ENCODE measurements at places on chromosomes 4 and X. TPM values are rescaled to one million over a fixed set of nuclear protein-coding genes. Genes with fewer than 3 reads are reported as not detected.
A peak's percentile ranks its signal among the peaks of the same experiment; 100 is the strongest.

Gene ATP2B3
- 0.32 TPM for total RNA-seq

Gene CLGN
- total RNA-seq = 3.4 TPM

DNA sequence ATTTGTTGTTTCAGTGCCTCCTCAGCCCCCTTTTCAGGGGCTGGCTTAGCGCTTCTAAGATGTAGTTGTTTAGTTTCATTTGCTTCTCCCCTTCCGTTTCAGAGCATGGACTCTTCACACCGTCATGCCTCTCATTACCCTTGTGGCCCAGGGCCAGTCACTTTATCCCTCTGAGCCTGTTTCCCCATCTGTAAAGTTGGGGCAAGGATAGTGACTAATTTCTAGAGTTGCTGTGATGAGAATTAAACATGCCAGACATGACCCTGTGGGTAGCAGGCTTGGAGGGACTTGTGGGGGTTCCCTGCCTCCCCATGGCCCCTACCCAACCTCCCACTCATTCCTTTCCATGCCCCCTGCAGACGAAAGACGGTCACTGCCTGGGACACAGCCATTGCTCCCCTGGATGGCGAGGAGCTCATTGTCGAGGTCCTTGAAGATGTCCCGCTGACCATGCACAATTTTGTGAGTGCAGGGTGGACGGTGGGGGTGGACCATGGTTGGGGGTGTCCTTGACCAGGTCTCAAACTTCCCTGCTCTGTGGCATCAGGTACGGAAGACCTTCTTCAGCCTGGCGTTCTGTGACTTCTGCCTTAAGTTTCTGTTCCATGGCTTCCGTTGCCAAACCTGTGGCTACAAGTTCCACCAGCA, 3.6 kb downstream of the ARAF start:
- H3K36me3 ChIP-seq = peaks cover 32% of the 10 kb centered on the region
- DNase-seq = no peak
- no peak overlapping the region for H3K27ac ChIP-seq

DNA sequence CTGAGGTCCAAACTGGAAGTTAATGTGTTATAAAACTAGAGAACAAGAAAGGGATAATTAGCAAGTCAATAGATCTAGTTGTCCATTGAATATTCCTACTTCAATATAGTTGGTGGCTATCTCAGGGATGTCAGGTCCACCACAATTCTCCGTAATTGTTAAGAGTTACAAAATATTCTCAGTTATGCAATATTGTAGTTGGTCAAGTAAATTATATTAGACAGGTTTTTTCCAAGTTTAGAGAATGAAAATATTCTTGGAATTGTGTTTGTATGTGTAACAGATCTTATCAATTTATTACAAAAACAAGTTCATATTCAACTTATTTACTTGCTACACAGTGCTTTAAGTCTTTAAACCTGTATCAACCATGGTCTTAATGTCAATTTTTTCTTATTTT, 547.4 kb downstream of the SPRY1 start:
- peaks cover 7% of the 10 kb centered on the region for H3K4me1 ChIP-seq
- no peak for DNase-seq
- H3K27me3 ChIP-seq = no peaks in the 10 kb centered on the region
- no peak overlapping the region for H3K4me3 ChIP-seq

DNA sequence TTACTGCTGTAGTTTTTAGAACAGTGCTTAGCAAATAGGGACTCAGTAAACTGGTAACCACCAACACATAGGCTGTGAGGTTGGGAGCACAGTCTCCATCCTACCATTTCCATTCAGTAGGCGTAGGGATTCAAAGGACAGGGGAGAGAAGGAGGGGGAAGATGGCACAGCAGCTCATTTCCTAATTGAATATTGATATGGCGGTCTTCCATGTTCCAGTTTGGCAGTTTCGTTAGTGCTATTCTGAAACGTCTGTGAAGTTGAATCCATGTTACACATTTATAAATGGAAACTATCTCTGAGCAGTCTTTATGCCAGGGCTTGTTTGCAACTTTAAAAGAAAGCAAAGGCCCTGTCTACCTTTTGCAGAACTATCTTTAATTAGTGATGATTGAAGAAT, 105.5 kb downstream of the PARM1 start:
- no peaks in the 10 kb centered on the region for H3K27me3 ChIP-seq
- no peak overlapping the region for H3K27ac ChIP-seq
- no peak for DNase-seq
- peaks cover 6% of the 10 kb centered on the region for H3K4me1 ChIP-seq
- H3K36me3 ChIP-seq = no peaks in the 10 kb centered on the region
- H3K4me3 ChIP-seq = no peak overlapping the region

DNA sequence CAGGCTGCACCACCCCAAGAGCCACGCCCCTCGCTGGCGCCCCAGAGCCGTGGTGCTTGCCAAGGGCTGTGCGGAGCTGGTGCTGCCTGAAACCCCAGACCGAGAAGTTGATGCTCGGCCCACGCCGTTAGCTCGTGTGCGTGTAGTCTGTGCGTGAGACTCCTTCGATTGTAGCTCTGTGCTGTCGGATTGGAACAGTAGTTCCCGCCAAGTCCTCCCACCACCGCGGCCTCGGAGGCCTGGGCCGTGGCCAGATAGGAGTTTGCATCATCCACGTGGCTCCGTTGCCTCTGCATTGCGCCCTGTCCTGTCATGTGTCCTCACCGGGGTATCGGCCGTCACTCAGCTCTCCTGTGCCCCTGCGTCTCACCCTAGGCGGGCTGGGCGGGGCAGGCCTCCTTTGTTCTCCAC, 24.2 kb downstream of the TNIP2 start:
- no peaks in the 10 kb centered on the region for H3K4me1 ChIP-seq
- peak overlapping the region; percentile 28 for H3K27ac ChIP-seq
- peaks cover 35% of the 10 kb centered on the region for H3K36me3 ChIP-seq
- DNase-seq = no peak

DNA sequence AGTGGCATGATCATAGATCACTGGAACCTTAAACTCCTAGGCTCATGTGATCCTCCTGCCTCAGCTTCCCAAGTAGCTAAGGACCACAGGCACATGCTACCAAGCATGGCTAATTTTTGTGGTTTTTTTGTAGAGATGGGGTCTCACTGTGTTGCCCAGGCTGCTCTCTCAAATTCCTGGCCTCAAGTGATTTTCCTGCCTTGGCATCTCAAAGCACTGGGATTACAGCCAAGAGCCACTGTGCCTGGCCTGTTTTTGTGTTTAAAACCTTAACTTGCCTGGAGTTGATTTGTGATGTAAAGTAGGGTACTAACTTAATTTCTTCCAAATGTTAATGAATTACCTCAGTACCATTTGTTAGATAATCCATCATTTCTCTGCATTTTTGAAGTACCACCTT, 22.3 kb downstream of the DLG3 start:
- H3K27me3 ChIP-seq = no peaks in the 10 kb centered on the region
- peaks cover 17% of the 10 kb centered on the region for H3K4me1 ChIP-seq
- H3K36me3 ChIP-seq = peaks cover 6% of the 10 kb centered on the region
- H3K27ac ChIP-seq = no peak overlapping the region
- DNase-seq = no peak

Gene IRAK1
- 32.1 TPM for total RNA-seq

GRCh38 chr4:77248805-77249204, 91.8 kb downstream of the CCNG2 start:
- H3K27ac ChIP-seq = no peak overlapping the region
- H3K27me3 ChIP-seq = peaks cover 19% of the 10 kb centered on the region
- no peaks in the 10 kb centered on the region for H3K36me3 ChIP-seq
- H3K4me3 ChIP-seq = no peak overlapping the region
- no peaks in the 10 kb centered on the region for H3K4me1 ChIP-seq
- DNase-seq = no peak

GRCh38 chr4:38952017-38952416, 80.2 kb downstream of the TMEM156 start:
- H3K27me3 ChIP-seq = no peaks in the 10 kb centered on the region
- no peak overlapping the region for H3K27ac ChIP-seq
- H3K4me1 ChIP-seq = peaks cover 3% of the 10 kb centered on the region
- no peak overlapping the region for H3K4me3 ChIP-seq

DNA sequence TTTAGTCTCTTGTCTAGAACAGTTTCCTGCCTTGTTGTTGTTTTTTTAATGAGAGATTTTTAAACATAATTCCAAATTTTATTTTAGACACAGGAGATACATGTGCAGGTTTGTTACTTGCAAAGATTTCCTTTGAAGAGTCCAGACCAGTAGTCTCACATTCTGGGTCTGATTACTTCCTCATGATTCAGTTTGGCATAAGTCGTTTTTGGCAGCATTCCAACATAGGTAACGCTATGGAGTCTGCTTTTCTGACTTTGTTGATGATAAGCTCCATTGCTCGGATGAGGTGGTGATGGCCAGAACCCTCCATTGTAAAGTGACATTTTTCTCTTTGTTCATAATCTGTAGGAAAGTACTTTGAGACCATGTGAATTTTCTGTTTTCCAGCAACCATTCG, 74.7 kb downstream of the CLCN4 start:
- no peak overlapping the region for H3K4me3 ChIP-seq
- no peak overlapping the region for H3K27ac ChIP-seq
- no peaks in the 10 kb centered on the region for H3K36me3 ChIP-seq
- no peak for DNase-seq
- H3K27me3 ChIP-seq = no peaks in the 10 kb centered on the region
- H3K4me1 ChIP-seq = no peaks in the 10 kb centered on the region

Gene POU3F4
- 3.6 TPM for total RNA-seq

Gene PRIMPOL
- total RNA-seq = 9.6 TPM

DNA sequence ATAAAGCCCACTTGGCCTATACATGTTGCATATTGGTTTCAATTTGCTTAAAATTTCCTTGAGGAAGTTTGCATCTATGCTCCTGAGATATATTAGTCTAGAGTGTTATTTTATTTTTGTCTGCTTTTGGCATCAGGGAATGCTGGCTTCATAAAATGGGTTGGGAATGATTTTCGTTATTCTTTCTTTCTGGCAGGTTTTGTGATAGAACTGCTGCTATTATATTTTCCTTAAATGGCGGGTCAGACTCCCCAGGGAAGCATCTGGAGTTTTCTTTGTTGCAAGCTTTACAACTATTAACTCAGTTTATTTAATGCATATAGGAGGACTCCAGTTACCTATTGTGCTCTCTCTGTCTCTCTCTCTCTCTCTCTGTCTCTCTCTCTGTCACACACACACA, 82.0 kb upstream of the WDR17 start:
- peaks cover 15% of the 10 kb centered on the region for H3K4me1 ChIP-seq
- H3K27ac ChIP-seq = no peak overlapping the region
- DNase-seq = no peak
- no peaks in the 10 kb centered on the region for H3K27me3 ChIP-seq

- H3K36me3 ChIP-seq = no peaks in the 10 kb centered on the region
- no peak overlapping the region for H3K27ac ChIP-seq
- DNase-seq = no peak
Observed at GRCh38 chr4:26252349-26253025, 68.3 kb upstream of the RBPJ start.

DNA sequence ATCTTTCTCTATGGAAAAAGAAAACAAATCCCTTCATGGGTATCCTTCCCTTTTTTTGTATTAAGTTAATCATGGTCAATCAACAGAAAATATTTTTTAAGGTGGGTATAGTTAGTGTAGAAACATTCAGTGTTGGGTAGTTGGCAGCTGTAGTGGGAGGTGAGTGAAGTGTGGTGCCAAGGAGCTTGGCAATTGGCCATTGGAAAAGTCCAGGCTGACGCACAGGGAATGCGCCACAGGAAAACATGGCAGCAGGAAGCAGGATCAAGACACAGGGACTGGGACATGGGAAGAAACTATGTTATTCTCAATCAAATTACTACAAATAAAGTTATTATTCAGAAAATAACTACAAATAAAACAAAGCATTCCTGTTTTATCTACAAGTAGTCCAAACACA, 20.0 kb downstream of the PALLD start:
- no peaks in the 10 kb centered on the region for H3K27me3 ChIP-seq
- no peaks in the 10 kb centered on the region for H3K36me3 ChIP-seq
- no peak overlapping the region for H3K27ac ChIP-seq
- no peak overlapping the region for H3K4me3 ChIP-seq
- DNase-seq = no peak

DNA sequence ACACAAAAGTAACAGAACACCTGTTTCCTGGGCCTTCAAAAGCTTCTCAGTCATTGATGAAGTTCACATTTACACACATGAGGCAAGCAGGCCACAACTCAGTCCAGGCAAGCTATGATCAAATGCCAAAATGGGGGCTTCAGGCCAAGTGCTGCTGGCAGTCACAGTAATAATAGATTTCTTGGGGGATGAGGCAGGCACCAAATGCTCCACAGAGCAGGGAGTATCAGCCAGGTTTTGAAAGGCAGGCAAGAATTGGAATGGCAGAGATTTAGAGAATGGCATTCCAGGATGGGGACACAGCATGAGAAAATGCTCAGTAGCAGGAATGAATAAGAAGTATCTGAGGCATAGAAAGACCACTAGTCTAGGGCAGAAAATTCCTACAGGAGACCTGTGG, 52.8 kb downstream of the GRIA3 start:
- no peak overlapping the region for H3K4me3 ChIP-seq
- H3K36me3 ChIP-seq = no peaks in the 10 kb centered on the region
- no peak for DNase-seq
- H3K27ac ChIP-seq = no peak overlapping the region
- H3K4me1 ChIP-seq = peaks cover 31% of the 10 kb centered on the region
- peaks cover 74% of the 10 kb centered on the region for H3K27me3 ChIP-seq

Gene NAT8L
- total RNA-seq = 20.0 TPM

Gene HTN3
- total RNA-seq = not detected

GRCh38 chr4:2260344-2261109, 1.4 kb downstream of the MXD4 start:
- H3K4me3 ChIP-seq = peak overlapping the region; percentile 62
- no peak overlapping the region for H3K27ac ChIP-seq
- H3K27me3 ChIP-seq = peaks cover 7% of the 10 kb centered on the region
- no peaks in the 10 kb centered on the region for H3K4me1 ChIP-seq
- no peaks in the 10 kb centered on the region for H3K36me3 ChIP-seq

- no peaks in the 10 kb centered on the region for H3K27me3 ChIP-seq
- H3K4me3 ChIP-seq = no peak overlapping the region
- H3K4me1 ChIP-seq = peaks cover 10% of the 10 kb centered on the region
- no peak overlapping the region for H3K27ac ChIP-seq
Observed at GRCh38 chr4:99817309-99817890, 773 bp downstream of the DAPP1 start.

Gene MAGED4
- total RNA-seq = 76.9 TPM

Gene UGT8
- total RNA-seq = 30.7 TPM

DNA sequence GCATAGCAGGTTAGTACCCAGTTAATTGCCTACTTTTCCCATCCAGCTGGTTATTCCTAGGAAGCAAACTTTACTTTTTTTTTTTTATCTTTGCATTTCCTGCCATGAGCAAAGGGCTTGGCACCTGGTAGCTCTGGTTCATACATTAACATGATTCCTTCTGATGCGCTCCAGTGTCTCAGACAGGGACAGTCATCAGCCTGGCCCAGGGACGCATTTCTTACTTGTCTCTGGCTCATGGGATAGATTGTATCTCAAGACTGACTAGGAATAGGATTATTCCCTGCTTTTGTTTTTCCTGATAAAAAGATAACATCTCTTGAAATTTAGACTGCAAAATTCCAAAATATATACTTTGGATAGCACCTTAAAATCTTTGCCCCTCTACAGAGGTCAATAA, 571.5 kb upstream of the TENM3 start:
- H3K4me3 ChIP-seq = no peak overlapping the region
- no peak overlapping the region for H3K27ac ChIP-seq
- H3K27me3 ChIP-seq = no peaks in the 10 kb centered on the region
- DNase-seq = no peak
- H3K4me1 ChIP-seq = no peaks in the 10 kb centered on the region

DNA sequence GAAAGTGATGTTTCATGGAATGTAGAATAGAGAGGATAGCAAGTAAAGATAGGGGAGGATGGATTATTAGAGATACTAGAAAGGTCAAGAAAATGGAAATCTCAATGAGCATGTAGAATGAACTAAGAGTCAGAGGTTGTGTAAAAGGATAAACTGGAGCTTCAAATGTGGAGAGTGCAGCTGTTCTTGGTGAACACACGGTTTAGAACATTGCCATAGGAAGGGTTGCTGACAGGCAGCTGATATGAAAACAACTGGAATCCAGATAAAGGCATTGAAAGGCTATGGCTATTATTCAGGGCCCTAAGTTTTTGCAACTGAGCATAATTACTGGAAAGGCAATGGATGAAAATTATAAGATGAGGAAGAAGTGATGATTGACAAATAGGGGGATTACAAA, 239.6 kb upstream of the VEGFC start:
- no peak for DNase-seq
- H3K27me3 ChIP-seq = no peaks in the 10 kb centered on the region
